ENCODE measurements at places on chromosomes 3 and 15. TPM values are rescaled to one million over a fixed set of nuclear protein-coding genes. Genes with fewer than 3 reads are reported as not detected.

GRCh38 chr3:85304360-85304964 is 345.7 kb downstream of the CADM2 start:
- H3K36me3 ChIP-seq, result no peaks in the 10 kb centered on the region
- no peaks in the 10 kb centered on the region for H3K4me1 ChIP-seq
- H3K27me3 ChIP-seq, result no peaks in the 10 kb centered on the region
- H3K27ac ChIP-seq, result no peak overlapping the region
- DNase-seq, result no peak
- H3K4me3 ChIP-seq, result no peak overlapping the region

GRCh38 chr3:192079098-192079497 is 618.1 kb downstream of the PYDC2 start:
- H3K4me3 ChIP-seq, result no peak overlapping the region
- no peak for DNase-seq
- H3K27me3 ChIP-seq, result no peaks in the 10 kb centered on the region

- no peak overlapping the region for H3K27ac ChIP-seq
- no peaks in the 10 kb centered on the region for H3K36me3 ChIP-seq
- no peaks in the 10 kb centered on the region for H3K27me3 ChIP-seq
- no peak for DNase-seq
Measured at GRCh38 chr3:53780171-53780570, 66.0 kb downstream of the CHDH start.

Gene KNG1
- polyA plus RNA-seq, result not detected

Gene LRTM1
- polyA plus RNA-seq, result not detected

Measured in stomach (tissue), 19 donors.